ENCODE measurements at places on chromosomes 4 and X.

DNA sequence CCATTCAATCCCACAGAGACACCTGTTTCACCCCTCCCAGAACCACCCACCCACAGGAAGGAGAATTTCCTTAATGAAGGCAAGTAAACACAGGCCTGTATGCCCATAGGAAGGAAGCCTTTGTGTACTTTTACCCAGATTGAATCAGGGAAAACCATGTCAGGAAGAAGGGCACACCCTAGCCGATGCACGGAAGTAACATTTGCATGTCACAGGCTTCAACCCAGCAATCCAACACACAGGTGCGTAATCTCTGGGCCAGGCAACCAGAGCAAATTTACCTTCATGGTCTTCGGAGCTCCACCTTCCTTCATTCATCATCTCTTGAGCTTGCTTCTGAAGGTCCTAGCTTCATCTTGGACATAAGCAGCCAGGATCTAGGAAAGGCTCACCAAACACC is 206.3 kb downstream of the SHROOM3 start:
- no peak for DNase-seq

- DNase-seq = no peak
These were observed 65.9 kb downstream of the EFNB1 start for GRCh38 chrX:68894513-68895340.

- DNase-seq = no peak
These were observed 67.2 kb upstream of the RASGEF1B start for GRCh38 chr4:81538716-81539427.

DNA sequence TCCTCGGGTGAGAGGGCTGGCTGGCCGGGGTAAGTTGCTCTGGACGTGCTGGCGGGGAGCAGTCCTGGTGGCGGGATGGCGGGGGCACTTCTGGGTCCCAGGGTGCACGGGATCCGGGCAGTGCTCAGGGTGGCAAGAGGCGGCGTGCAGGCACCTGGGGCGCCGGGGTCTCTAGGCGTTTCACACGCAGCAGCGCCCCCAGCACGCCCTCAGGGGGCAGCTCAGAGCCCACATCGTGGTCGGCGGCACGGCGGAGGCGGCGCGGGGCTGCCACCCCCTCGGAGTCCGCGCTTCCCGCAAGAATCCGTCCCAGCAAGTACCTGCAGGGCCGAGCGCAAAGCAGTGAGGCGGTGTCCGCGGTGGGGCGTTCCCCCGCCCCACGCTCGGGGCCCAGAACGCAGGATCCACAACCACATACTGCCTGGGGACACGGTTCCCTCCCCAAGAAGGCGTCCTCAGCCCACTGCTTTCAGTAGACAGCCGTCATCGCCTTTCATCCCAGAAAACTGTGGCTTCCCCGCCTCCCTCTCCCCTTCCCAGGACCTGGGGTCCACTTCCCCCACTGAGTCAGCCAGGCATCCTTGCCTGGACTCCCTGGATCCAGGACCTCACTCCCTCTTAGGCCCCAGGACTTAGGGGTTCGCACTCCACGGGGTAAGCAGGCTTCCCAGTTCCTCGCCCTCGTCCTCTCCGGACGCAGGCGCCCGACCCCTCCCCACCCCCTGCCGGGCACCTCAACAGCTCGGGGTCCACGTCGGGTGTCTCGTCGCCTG is 4.1 kb downstream of the PCSK1N start:
- no peak for DNase-seq

GRCh38 chr4:27062256-27062655 is 201.6 kb downstream of the STIM2 start:
- DNase-seq = no peak

DNA sequence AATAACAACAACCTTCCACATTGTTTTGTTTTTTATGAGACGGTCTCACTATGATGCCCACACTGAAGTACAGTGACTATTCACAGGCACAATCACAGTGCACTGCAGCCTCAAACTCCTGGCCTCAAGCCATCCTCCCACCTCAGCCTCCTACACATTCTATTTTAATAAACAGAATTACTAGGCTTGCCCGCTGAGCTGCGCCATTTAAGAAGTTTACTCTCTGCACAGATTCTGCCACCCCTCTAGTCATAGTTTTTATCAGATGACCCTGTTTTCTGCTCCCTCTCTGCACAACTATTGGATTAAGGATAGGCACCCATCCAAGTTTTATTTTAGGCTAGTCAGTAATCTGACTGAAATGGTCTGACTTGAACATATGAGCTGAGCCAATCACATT is 11.3 kb upstream of the COX18 start:
- no peak for DNase-seq

DNA sequence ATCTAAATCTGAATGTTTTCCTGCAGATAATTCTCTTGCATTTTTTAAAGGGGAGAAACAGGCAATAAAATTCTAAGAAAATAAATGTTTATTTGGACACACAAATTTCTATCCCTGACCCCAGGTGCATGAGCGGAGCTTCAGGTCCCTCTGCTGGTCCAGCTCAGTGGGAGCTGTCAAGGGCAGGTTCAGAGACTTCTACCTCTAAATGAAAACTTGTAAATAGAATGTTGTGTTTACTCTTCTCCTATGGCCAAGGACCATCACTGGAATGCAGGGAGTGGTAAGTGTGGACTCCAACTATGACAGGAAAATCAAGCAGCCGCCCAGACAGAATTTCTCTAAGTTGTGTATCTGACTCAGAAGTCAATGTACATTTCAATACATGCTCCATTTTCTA is 148.6 kb upstream of the TTC29 start:
- no peak for DNase-seq

GRCh38 chrX:65644621-65645289 is 22.7 kb upstream of the MSN start:
- DNase-seq = peak; percentile 41

GRCh38 chrX:69285881-69286564 is 120.8 kb upstream of the PJA1 start:
- no peak for DNase-seq

GRCh38 chr4:184824081-184824775 is 1.5 kb downstream of the ACSL1 start:
- no peak for DNase-seq

DNA sequence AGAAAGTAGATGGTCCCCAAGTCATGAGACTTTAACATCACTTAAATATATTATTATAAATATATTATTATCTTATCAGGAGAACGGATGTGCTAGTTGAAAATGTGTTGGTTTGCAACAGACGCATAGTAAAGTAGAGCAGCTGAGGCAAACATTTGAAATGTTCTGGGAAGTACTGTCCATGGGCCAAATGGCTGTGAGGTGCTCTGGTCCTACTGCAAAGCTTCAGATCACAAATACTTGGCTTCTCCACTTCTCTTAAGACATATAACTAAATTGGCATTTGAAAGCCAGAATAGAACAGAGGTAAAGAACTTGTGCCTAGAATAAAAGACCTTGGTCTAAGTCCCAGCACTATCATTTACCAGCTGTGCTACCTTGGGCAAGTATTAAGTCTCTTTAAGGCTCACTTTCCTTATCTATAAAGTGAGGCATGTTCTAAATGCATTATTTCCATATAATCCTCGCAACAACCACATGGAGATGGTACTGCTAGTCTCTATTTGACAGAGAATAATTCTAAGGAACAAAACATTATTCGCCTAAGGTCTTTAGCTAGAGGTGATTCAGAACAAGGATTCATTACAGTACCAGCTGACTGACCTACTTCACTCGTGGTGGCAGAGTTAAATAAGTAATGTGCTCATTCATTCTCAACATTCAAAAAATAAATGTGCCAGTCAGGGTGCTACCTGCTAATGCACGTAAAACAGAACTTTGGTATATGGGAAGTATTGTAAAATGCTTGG is 297.1 kb downstream of the PPP3CA start:
- no peak for DNase-seq

- no peak for DNase-seq
These were observed 25.0 kb upstream of the SPP1 start for GRCh38 chr4:87950493-87950892.

DNA sequence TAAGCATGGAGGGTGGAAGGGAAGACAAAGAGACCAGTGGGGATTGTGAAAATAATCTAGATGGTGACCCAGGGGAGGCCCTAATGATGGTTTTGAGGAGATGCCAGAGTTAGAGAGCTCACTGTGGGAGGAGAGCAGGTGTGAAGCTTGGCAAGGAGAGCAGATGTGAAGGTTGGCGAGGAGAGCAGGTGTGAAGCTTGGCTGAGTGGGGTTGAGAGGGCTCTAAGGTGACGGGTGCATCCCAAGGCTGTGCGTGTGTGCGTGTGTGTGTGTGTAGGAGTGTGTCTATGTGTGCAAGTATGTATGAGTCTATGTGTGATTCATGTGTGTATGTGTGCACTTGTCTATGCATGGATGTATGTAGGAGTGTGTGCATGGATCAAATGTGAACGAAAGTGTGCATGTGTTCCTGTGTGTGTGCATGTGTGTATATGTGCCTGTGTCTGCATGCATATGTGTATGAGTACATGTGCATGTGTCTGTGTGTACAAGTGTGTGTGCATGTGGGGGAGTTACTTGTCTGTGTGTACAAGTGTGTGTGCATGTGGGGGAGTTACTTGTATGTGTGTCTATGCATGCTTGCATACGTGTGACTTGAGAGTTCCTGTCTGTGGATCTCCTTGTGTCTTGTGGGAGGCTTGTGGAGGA is 72.0 kb downstream of the EVC start:
- no peak for DNase-seq

DNA sequence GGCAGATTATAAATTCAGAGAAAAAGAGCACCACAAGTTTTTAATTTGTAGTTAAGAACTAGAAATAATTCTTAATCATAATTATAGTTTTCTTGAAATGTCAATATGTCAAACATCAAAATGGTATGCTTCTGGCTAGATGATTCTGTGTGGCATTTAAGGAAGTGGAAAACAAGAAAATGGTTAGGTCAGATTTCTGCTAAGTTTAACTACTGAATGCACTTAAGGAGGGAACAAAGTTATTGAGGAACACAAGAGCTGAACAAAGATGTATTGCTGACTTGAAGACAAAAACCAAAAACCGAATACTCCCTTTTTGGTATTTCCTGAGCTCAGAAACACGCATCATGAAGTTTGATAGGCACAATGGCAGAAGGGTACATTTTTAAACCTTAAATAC is 58.7 kb upstream of the GPR34 start:
- DNase-seq = no peak

GRCh38 chrX:23765449-23765848 is 17.5 kb upstream of the SAT1 start:
- no peak for DNase-seq

DNA sequence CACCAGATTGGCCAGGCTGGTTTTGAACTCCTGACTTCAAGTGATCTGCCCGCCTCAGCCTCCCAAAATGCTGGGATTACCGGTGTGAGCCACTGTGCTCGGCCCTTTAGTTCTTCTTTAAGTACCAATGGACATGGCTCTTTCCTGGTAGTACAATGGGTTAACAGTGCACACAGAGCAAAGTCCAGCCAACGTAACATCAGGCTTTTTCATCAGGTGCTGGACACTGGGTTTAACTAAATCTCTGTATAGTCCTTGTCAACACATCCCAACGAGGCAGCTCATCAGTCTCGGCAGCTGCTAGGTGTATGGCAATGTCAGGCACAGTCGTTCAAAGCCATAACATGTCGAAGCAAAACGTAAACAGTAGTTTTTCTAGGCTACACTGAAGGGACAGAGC is 93.8 kb downstream of the HDAC8 start:
- DNase-seq = no peak

DNA sequence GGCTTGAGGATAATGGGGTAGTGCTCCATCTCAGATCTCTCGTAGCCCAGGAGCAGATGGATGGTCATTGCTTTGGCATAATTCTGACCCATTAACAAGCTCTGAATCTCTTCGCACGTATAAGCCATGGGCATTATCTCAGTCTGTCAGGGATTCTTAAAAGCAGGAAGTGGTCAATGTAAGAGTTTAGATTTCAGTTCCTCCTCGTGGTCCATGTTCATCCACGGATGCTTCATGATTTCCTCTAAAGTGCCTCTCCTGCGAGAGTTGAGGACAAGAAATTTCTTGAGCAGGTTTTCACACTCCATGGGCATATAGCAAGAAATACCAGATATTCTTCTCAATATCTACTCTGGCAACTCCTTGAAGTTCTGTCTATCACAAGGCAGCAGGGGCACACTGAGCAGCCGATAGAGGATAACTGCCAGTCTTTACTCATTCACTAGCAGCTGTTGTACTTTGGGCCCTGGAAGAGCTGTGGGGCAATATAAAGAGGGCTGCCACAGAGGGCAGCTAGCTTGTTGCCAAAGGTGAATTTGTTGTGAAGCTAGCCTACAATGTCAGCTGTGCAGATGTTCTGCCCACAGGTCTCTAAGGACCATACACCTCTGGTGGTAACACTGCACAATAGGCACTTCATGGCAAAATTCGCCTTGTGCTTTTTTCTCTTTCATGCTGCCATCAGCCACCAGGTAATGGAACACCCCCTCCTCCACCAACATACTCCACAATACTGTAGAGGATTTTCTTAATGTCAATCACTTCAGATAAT is 52.0 kb upstream of the WDR17 start:
- no peak for DNase-seq

GRCh38 chr4:146222313-146222712 is 8.0 kb downstream of the REELD1 start:
- no peak for DNase-seq

DNA sequence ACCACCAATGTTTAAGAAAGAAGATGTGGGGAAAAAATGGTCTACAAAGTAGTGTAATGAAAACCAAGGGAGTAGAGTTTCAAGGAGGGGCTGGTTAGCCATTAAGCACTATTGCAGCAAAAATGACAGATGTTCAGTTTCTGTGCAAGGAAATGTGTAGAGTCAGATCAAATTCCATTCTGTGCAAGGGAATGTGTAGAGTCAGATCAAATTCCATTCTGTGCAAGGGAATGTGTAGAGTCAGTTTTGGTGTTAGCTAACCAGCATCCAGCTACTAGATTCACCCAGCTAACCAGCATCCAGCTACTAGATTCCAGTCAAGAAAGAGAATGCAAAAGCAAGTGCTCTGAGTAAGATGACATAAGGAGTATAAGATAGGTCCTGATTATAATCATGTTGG is 208.8 kb downstream of the COX18 start:
- DNase-seq = no peak

GRCh38 chr4:20960291-20960690 is 260.0 kb downstream of the PACRGL start:
- no peak for DNase-seq

DNA sequence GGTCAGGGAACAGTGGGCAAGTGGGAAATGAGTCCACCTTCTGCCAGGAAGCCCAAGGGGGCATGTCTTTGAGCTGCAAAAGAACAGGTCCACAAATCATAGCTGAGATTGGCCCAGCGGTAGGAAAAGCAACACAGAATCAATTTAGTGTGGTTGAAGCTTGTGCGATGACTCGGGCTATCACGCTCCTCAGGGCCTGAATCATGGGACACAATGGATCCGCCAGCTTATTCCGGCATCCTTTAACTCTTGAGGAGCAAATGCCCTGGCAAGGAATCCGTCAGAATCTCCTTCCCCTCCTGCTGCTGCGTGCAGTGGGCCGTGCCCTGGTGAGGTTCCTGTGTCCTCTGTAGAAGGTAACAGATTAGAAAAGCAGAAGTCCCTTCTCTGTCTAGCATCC is 98.0 kb downstream of the RELL1 start:
- no peak for DNase-seq

- no peak for DNase-seq
These were observed 126.2 kb downstream of the HNRNPD start for GRCh38 chr4:82247629-82248028.
